ENCODE measurements at places on chromosomes 1 and 21.

GRCh38 chr1:1841575-1841995, 49.3 kb downstream of the GNB1 start:
- no peak for DNase-seq

- DNase-seq, result no peak
These were observed 52.2 kb upstream of the CNTN2 start for GRCh38 chr1:204990721-204991341.

DNA sequence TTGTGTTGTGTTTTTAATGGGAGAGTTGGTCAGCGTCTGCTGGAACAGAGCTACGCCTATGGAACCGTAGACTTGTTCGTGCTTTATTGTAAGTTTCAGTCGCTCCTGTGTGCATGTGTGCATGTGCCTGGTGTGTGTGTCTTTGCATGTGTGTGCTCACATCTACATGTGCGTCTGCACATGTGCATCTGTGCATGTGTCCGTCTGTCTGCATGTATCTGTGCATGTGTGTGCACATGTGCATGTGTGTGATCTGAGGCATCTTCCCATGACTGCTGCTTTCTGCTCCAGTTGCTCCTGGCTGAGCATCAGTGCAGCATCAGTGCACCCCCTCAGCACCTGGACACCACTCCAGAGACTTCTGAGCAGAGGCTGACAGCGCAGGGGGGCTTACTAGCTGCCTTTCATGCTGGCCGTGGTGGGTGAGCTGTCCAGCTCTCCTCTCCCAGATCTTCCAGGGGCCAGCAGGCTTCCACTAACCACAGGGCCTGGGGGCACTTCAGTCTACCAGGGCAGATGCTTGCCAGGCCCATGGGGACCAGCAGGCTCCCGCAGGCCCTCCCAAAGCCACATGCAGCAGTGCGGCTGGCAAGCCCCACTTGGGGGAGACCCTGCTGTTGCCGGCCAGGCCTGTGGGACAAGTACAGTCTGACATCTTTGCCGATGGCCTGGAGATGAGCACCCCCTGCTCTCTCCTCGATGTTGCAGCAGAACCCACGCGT, 47.8 kb upstream of the PCBP3 start:
- no peak for DNase-seq

DNA sequence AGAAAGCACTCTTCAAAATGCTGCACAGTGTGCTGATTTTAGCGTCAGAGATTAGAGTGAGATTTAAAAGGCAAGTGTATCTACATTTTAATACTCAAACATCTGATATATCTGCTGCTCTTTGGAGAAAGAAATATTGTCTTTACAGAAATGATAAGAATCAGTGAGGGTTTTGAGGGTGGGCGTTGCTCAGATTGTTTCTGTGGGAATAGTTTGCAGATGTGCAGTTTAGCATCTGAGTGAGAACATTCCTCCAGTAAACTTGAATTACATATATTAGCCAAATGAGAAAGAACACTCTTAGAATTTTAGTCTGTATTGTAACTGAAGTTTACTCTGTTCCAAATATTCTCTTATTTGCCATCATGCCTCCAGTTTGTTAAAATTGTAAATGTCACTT, 549.2 kb downstream of the NEGR1 start:
- no peak for DNase-seq

DNA sequence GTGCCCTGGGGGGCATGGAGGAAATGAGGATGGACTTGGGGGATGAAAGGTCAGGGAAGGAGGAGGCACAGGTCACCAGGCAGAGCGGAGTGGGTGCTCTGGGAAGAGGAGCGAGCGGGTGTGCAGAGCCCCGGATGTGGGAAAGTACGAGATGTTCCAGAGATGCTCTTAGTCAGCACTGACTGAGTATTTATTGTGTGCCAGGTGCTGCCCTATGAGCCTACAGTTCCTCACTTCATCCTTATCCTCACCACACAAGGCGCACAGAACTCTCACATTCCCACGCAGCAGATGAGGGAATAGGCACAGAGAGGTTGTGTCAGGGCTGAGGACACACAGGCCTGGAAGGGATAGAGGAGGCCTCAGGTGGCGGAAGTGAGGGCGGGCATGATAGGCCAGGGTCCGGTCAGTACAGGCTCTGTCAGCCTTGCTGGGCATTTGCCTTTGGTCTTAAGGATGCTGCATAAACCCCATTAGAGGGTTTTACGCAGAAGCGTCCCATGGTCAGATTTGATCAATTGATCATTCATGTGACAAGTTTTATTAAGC, 77.3 kb downstream of the ARHGEF10L start:
- DNase-seq, result peak; percentile 17

- DNase-seq, result no peak
These were observed 22.9 kb downstream of the CBR1 start for GRCh38 chr21:36092681-36093080.

DNA sequence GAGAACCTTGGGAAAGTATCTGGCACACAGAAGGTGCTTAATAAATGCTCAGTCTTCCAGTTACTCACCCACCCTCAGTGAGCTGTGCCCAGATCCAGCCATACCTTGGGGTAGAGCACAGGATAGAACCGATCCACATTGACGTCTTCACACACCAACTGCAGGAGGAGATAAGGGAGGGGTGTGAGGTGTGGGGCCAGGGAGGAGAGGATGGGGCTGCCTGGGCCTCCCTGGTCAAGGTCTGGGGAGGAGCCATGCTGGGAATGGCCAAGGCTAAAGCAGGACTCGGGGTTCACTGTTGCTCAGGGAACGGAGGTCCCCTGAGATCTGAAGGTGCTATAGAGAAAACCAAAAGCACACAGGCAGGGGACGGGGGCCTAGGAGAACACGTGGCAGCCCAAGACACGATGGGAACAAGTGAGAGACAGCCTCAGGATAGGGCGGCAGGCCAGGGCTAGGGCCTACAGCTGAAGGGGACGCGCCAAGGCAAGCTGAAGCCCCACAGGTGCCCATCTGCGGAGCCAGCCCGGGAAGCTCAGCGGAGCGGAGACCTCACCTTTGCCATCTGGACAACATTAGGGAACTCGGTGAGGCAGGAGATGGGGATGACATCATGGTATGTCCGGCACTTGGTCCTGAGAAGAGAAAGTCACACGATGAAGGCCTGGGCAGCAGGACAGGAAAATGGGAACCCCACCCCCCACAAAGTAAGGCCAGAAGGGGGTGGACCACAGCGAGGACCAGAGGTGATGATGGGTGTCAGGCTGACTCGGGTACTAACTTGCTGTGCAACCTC, 55.9 kb downstream of the RAP1GAP start:
- no peak for DNase-seq

DNA sequence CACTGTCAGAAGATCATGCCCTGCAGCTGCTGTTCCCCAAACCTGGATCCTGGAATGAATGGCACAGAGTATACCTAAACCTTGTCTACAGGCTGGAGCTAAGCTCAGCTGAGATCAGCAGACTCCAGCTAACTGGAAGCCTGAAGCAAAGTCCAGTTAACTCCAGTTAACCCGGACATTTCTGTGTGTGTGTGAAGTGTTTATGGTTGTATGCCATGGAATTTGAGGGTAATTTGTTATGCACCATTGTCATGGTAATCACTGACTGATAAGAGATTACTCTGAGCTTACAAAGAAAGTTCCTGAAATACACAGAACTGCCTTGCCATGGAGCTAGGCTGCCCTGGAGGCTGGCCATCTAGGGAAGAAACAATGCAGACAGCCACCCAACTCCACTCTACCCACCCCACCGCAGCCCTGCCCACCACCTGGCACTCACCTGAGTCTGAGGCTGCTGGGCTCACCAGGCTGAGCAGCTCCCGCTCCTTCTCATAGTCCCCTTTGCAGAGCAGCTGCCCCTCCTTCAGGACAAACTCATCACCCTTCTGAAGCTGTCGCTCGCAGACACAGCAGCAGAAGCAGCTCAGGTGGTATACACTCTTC, 107.4 kb downstream of the LMX1A start:
- no peak for DNase-seq

DNA sequence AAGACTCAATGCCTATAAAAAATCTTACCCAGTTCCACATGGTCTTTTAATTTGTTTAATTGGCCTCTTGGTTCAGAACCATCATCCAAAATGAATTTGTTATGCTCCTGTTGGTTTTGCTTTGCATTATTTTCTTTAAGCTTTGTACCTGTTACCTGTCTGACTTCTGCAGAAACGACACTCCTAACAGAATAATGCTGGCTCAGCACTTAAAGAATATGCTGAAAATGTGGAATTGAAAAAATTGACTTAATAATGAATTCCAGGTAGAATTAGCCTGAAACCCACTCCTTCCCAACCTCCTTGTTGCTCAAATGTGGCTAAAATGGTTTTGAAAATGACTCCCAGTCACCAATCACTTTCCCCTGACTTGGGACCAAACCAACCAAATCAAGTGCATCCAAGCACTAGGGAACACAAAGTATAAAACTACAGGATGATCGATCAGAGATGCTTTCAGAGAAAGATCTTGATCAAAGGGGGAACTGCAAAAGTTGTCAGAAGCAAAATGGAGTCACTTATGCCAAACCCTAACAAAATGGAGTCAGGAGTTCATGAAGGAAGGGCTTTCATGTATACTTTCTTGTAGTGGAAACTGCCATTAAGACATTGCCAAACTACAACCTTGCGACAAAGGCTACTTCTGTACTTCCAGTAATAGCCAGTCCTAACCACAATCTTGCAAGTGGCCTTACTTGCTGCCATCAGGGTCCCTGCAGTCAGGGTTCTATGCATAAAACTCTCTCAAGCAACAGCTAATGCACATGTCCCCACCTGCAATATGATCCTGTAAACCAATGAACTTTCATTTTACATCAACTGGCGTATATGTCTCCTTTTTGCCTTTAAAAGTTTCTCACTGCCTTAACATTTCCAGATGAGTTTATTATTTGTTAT, 5.4 kb downstream of the GBP7 start:
- no peak for DNase-seq

DNA sequence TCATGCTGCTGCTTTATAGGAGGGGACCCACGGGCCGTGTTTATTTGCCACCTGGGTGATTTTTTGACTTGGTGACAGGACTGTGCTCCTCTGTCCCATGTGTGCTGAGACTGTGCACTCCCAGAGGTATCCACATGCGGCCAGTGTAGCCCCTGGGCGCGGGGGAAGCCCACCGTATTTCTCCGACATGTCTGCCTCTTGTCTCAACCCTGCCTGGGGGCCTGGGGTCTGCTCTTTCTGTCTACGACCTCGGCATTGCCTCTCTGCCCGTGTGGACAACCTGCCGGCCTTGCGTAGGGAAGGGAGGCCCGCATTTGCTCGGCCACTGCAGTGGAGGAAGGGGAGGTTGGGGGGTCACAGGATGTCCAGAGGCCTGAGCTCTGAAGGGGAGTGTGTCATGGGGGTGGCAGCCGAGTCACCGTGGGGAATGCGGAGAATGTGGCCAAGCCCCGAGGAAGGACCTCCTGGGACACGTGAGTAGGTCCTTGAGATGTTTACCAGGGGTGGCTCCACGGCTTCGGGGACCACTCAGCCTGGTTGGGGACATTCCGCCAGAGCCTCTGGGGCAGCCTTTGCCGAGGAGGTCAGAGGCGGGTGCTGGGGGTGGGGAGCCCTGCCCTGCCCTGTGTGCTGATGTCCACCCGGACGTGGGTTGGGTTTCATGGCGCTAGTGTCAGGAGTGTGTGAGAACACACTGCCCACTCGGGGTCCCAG, 11.0 kb downstream of the PRKCZ start:
- DNase-seq, result no peak

DNA sequence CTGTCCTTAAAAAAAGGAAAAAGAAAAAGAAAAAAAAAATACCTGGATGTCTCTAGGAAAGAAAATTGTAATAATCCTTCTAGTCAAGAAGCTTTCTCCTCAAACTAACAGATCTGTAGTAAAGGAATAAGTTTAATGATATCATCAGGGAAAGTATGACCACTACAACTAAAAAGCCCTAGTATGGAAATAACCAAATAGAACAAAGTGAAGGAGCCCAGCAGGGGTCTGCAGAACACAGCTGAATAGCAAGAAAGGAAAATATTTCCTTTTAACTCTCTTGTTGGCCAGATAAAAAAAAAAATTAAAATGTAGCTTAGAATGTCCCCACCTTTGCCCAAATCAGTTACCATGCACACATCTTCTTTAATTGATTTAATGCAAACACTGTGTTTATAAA, 43.2 kb downstream of the PRRX1 start:
- no peak for DNase-seq

- DNase-seq, result peak; percentile 78
These were observed 194.6 kb upstream of the SAMSN1 start for GRCh38 chr21:14740692-14741091.

- DNase-seq, result no peak
These were observed 527.9 kb downstream of the NPHP4 start for GRCh38 chr1:5464366-5464765.

- peak; percentile 27 for DNase-seq
These were observed 749 bp upstream of the PEX11B start for GRCh38 chr1:145918992-145919939.

DNA sequence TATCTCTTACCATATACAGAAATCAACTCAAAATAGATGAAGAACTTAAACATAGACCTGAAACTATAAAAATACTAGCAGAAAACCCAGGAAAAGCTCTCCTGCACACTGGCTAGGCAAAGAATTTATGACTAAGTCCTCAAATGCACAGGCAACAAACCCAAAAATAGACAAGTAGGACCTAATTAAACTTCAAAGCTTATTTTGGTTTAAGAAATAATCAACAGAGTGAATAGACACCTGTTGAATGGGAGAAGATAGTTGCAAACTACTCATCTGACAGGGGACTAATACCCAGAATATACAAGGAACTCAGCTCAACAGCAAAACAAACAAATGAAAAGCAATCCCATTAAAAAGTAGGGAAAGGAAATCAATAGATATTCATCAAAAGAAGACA, 40.7 kb downstream of the WARS2 start:
- no peak for DNase-seq

DNA sequence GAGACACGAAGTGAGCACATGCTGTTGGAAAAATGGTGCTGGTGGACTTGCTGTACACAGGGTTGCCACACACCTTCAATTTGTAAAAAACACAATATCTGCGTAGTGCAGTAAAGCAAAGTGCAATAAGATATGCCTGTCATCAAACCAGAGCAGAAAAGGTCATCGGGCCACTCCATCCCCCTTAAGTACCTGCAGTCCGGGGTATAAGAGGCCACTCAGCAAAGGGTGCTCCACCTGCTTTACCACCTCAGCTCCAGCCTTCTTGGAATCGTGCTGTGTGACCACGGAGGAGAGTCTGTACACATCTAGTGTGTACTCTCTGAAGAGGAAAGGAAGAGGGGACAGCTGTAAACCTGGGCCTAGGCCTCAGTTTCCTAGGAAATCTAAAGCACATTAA, 10.9 kb downstream of the YARS1 start:
- no peak for DNase-seq
